ENCODE measurements at places on chromosomes 16 and 17. TPM values are rescaled to one million over a fixed set of nuclear protein-coding genes. Genes with fewer than 3 reads are reported as not detected.
A peak's percentile ranks its signal among the peaks of the same experiment; 100 is the strongest.

- no peak overlapping the region for H3K27ac ChIP-seq
- no peaks in the 10 kb centered on the region for H3K27me3 ChIP-seq
- H3K4me3 ChIP-seq, result no peak overlapping the region
Measured at GRCh38 chr16:82888591-82889001, 261.8 kb downstream of the CDH13 start.

DNA sequence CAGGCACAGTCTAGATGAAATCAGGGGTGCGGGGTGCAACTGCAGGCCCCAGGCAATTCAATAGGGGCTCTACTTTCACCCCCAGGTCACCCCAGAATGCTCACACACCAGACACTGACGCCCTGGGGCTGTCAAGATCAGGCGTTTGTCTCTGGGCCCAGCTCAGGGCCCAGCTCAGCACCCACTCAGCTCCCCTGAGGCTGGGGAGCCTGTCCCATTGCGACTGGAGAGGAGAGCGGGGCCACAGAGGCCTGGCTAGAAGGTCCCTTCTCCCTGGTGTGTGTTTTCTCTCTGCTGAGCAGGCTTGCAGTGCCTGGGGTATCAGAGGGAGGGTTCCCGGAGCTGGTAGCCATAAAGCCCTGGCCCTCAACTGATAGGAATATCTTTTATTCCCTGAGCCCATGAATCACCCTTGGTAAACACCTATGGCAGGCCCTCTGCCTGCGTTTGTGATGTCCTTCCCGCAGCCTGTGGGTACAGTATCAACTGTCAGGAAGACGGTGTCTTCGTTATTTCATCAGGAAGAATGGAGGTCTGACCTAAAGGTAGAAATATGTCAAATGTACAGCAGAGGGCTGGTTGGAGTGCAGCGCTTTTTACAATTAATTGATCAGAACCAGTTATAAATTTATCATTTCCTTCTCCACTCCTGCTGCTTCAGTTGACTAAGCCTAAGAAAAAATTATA, 1.6 kb downstream of the HBA1 start:
- H3K36me3 ChIP-seq, result no peaks in the 10 kb centered on the region
- peaks cover 33% of the 10 kb centered on the region for H3K4me1 ChIP-seq
- H3K4me3 ChIP-seq, result no peak overlapping the region
- peaks cover 13% of the 10 kb centered on the region for H3K27me3 ChIP-seq

DNA sequence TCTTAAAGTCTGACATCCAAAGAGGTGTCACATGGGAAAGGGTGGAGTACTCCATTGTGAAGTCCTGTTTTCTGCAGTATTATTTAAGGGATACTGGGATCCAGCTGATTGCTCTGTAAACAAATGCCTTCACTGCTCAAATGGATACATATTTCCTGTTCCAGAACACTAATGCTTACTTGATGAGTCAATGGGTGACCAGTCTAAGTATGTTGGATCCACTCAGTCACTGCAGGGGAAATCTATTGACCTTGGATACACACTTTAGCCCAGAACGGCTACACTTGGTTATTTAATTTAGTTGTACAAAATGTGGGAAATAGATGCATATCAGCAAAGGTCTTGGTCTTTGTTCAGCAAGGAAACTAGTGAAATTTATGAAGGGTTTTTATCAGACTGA, 261.4 kb downstream of the MAP2K4 start:
- H3K4me3 ChIP-seq, result no peak overlapping the region
- no peak overlapping the region for H3K27ac ChIP-seq
- DNase-seq, result no peak
- H3K36me3 ChIP-seq, result no peaks in the 10 kb centered on the region
- peaks cover 17% of the 10 kb centered on the region for H3K27me3 ChIP-seq

- H3K36me3 ChIP-seq, result no peaks in the 10 kb centered on the region
- DNase-seq, result no peak
- no peaks in the 10 kb centered on the region for H3K27me3 ChIP-seq
- H3K4me1 ChIP-seq, result peaks cover 8% of the 10 kb centered on the region
- no peak overlapping the region for H3K4me3 ChIP-seq
Measured at GRCh38 chr17:40558300-40558889, 6.9 kb downstream of the CCR7 start.

DNA sequence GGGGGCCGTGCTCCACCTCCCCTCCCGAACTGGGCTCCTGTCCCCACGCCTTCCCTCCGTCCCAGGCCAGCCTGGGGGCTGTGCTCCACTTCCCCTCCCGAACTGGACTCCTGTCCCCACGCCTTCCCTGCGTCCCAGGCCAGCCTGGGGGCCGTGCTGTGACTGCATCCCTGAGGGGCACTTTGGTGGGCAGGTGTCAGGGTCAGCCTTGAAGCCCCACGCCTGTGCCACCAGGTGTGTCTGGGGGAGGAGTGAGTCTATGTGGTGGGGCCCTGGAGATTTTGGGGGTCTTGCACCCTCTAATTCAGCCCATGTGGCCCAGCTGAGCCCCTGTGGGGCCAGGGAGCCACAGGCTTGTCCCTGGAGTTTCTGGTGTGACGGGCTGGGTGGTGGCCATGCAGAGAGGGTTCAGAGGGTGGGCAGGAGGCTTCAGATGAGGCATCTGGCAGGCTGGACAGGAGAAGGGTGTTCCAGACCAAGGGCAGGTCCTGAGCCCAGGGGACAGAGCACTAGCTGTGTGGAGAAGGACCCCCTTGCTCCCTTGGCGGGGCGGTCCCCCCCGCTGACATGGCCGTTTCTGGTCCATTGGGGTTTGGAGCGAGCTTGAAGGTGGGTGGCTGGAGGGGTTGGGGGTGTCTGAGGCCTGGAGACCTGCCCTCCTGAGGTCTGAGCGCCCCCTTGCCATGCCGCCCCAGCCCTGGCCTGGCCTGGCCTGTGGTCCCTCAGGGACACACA, 8.2 kb downstream of the NHERF2 start:
- no peaks in the 10 kb centered on the region for H3K27me3 ChIP-seq
- DNase-seq, result no peak
- peak overlapping the region; percentile 68 for H3K27ac ChIP-seq
- peaks cover 49% of the 10 kb centered on the region for H3K4me1 ChIP-seq

DNA sequence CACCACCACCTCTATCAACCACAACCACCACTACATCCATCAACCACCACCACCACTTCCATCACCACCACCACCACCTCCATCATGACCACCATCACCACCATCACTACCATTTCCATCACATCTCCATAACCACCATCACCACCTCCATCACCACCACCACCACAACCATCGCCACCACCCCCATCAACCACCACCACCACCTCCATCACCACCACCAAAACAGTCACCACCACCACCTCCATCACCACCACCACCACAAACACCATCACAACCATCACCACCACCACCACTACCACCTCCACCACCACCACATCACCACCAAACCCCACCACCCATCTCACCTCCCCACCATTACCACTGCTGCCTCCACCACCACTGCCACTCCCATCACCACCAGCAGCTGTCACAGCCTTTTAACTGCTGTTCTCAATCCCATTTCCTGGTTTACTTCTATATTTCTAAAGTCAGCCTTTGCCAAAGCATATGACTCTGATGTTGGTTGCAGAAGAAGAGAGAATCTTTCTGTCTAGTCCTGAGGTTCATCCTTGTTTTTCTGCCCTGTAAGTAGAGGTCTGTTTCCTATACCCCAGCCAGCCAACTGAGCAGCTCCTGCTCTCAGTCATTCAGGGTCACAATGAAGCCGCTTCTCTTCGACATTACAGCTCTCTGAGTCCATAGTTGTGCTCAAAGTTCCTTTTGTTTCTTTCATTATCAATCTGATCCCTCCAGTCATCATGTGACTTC, 14.0 kb downstream of the MARCHF10 start:
- no peak overlapping the region for H3K4me3 ChIP-seq
- DNase-seq, result no peak
- H3K36me3 ChIP-seq, result no peaks in the 10 kb centered on the region
- H3K27ac ChIP-seq, result no peak overlapping the region
- no peaks in the 10 kb centered on the region for H3K4me1 ChIP-seq

- H3K36me3 ChIP-seq, result no peaks in the 10 kb centered on the region
- DNase-seq, result no peak
- no peak overlapping the region for H3K4me3 ChIP-seq
- H3K27me3 ChIP-seq, result no peaks in the 10 kb centered on the region
Measured at GRCh38 chr16:17512636-17513220, 42.0 kb upstream of the XYLT1 start.

- no peak overlapping the region for H3K27ac ChIP-seq
- H3K4me3 ChIP-seq, result no peak overlapping the region
Measured at GRCh38 chr16:68512742-68513141, 26.3 kb upstream of the ZFP90 start.

DNA sequence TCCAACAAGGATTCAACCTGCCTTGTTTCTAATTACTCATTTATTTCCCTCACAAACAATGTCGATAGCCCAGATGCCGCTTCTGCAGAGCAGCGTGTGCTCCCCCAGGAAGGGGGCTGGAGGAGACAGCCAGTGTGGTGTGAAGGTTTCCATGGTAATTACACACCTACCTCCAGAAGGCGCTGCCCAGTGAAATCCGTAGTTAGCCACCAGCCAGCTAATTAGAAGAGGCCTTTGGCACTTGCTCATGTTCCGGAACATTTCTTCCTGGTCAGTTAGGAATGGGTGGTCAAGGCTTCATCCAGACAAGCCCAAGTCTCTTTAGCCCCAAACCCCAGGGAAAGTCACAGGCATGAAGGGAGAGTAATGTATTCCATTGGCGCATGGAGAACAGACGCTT, 342.5 kb upstream of the C16orf82 start:
- H3K27ac ChIP-seq, result no peak overlapping the region
- no peak for DNase-seq
- H3K4me1 ChIP-seq, result peaks cover 4% of the 10 kb centered on the region
- no peak overlapping the region for H3K4me3 ChIP-seq

GRCh38 chr16:49023050-49023449, 258.6 kb downstream of the CBLN1 start:
- H3K4me1 ChIP-seq, result no peaks in the 10 kb centered on the region
- no peaks in the 10 kb centered on the region for H3K36me3 ChIP-seq
- peaks cover 63% of the 10 kb centered on the region for H3K27me3 ChIP-seq
- no peak overlapping the region for H3K27ac ChIP-seq
- no peak for DNase-seq

DNA sequence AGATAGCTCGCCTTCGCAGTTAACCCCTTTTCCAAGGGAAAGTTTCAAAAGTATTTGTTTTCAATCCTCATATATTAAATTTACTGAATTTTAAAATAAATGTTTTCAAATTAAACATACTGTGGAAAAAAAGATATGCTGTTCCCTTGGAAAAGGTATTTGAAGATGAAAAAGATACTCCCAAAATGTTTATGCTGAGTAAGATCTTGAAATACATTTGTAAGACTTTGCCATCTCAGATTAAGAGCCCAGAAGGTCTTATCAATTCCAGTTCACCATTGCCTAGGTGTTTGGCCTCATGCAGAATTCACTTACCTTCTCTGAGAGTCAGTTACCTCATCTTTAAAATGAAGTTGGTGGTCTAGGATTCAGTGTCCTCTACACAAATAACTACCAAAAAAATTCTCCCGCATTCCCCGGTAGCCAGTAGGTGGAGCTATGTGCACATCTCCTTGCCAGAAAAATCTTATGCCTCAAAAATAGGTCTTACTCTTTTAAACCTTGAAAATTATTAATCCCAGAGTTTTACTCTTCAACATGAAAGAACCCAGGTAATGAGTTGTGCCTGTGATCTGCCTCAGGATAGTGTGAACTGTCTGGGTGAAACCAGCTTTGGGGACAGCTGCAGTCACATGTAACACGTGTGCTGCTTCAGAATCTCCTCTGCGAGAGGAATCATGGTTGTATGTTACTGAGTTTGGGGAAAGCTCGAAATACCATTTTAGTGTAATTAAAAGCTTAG, 178.3 kb downstream of the MRTFB start:
- H3K4me1 ChIP-seq, result no peaks in the 10 kb centered on the region
- DNase-seq, result peak; percentile 58
- no peaks in the 10 kb centered on the region for H3K27me3 ChIP-seq
- peaks cover 22% of the 10 kb centered on the region for H3K36me3 ChIP-seq
- no peak overlapping the region for H3K4me3 ChIP-seq

DNA sequence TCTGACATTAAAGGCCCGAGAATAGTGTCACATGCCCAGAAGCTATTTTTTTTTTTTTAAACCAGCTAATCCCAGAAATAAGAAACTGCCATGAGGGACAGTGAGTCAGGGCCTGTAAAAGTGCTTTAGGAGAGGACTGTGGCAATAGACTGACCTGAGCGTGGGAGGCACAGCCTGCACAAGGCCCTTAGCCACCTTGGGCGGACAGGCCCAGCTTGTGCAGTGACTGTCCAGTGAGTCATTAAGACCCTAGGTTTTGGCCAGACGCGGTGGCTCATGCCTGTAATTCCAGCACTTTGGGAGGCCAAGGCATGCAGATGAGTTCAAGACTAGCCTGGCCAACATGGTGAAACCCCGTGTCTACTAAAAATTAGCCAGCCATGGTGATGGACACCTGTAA, 343.0 kb upstream of the ZFHX3 start:
- no peak for DNase-seq
- no peak overlapping the region for H3K27ac ChIP-seq
- H3K27me3 ChIP-seq, result peaks cover 8% of the 10 kb centered on the region
- H3K36me3 ChIP-seq, result no peaks in the 10 kb centered on the region

DNA sequence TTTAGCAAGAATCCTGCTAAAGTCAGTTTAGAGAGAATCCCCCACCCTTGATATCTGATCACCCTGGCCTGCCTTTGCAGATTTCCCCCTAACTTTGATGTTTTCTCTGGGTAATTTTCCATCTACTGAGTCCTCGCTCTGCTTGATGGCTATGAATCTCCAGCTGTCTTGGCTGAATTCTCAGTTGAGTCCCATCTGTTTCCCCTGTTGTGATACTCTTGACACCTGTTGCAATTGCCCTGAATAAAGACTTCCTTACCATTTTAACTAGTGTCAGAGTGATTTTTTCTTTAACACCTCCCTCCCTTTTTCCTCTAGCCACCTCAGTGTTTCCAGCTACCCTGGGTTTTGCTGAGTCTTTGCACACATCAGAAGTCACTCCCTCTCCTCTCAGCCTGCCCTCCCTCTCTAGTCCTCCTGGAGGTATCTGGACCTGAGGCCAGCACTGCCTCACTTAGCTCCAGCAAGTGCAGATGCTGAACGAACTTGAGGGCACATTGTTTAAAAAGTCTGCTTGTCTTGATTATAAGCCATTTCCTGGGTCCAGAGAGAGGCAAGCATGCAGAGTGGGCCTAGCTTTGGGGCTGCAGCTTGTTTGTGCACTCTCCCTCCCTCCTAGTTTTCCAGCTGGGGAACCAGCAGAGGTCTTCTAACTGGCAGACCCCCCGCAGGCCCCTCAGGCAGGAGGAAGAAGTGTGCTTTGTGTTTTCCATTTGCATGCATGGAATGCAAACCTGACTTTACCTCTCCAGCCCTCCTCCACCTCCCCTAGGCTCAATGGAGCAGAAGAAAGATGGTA, 33.2 kb downstream of the SPACA3 start:
- H3K36me3 ChIP-seq, result no peaks in the 10 kb centered on the region
- H3K27me3 ChIP-seq, result no peaks in the 10 kb centered on the region
- H3K4me1 ChIP-seq, result no peaks in the 10 kb centered on the region
- H3K4me3 ChIP-seq, result no peak overlapping the region

- peaks cover 11% of the 10 kb centered on the region for H3K27me3 ChIP-seq
- H3K36me3 ChIP-seq, result no peaks in the 10 kb centered on the region
Measured at GRCh38 chr16:50828164-50828702, 86.3 kb downstream of the CYLD start.

The CNGB1 gene
- not detected for total RNA-seq

The ADAD2 gene
- total RNA-seq, result not detected

The FBXO39 gene
- total RNA-seq, result not detected

The NLRC3 gene
- total RNA-seq, result 0.09 TPM

The KCTD2 gene
- total RNA-seq, result 25.6 TPM

The ZACN gene
- total RNA-seq, result not detected

The LGALS9B gene
- total RNA-seq, result not detected

The SCNN1G gene
- total RNA-seq, result 22.3 TPM
